Activated gamma-delta T cell treated with Interleukin-2 at 50 U/mL for 16 hours (primary cell): ENCODE measurements at places on chromosomes 1 and 21.

DNA sequence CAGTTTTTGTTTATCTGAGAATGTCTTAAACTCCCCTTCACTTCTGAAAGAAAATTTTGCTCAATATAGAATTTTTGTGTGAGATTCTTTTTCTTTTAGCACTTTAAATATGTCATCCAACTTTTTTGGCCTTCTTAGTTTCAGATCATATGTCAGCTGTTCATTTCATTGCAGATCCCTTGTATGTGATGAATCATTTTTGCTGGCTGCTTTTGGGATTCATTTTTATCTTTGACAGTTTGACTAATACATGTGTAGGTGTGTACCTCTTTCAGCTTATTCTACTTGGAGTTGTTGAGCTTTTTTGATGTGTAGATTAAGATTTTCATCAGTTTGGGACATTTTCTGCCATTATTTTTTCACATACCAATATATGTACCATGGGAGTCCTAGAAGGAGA, 156.8 kb downstream of the FASLG start:
- no peak for DNase-seq

GRCh38 chr1:65882076-65882475, 89.4 kb downstream of the PDE4B start:
- DNase-seq = no peak

DNA sequence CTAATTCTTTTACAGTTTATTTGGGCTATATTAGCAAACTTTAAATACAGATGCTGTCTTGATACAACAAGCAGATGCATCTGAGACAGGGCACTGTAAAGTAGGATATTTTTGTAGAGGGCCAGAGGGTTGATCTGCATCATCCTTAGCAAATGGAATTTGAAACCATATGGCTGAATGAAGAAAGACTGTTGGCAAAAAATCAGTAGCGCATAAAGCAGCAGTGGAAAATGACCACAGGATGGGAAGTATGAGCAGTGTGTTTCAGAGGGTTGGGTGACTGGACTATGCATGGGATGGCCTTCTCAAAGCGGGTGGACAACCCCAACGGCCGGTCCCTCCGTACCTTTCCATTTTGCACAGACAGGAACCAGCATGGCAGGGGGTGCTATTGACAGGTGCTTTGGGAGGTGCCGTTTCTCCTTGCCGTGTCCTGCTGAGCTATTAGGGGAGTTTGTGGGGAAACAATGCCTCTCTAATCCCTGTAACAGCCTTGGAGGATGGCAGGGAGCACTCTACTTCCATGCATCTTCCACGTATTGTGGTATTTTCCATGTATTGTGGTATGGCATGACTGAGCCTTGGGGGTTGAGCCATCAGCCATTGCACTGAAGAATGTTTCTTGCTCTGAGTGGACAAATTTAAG, 5.9 kb downstream of the LRRC8B start:
- DNase-seq = no peak

- no peak for DNase-seq
Measured at GRCh38 chr1:162042361-162042760, 18.7 kb upstream of the OLFML2B start.

DNA sequence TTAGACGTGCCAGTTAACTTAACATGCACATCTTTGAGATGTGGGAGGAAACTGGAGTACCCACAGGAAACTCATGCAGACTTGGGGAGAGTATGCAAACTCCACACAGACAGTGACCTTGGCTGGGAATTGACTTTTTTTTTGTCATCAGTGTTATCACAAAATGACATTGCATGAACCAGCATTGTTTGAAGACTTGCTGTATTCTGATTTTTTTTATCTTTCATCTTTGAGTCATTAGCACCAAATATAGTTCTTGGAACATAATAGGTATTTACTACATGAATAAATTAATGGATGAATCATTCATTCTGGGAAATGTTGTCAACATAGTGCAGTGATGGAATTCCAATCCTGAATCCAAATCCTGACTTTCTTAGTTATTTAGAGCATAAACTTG, 77.0 kb downstream of the ATF6 start:
- DNase-seq = no peak
